ENCODE measurements at places on chromosomes 16 and 17.

DNA sequence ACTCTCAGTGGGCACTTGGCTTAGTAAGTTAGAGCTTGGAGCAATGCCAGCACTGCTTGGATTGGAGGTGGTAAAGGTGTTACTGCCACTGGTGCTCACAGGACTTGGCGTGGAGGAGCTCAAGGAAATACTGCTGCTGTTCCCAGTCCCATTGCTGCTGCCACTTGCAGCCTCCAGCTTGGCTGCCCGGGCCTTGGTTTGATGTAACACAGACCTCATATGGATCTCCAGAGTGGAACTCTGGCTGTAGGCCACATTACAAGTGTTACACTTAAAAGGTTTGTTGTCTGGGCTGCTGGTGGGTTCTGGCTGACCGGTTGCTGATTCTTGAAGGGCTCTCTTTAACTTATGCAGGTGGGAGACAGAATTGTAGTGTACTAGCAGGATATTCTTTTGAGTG, 250.3 kb downstream of the ZFHX3 start:
- no peak for DNase-seq

GRCh38 chr16:88368036-88368435, 14.7 kb upstream of the ZNF469 start:
- DNase-seq: no peak

- DNase-seq: no peak
Measured at GRCh38 chr16:80122115-80122514, 418.7 kb upstream of the DYNLRB2 start.

GRCh38 chr17:80892019-80892855, 99.4 kb upstream of the CHMP6 start:
- DNase-seq: no peak

DNA sequence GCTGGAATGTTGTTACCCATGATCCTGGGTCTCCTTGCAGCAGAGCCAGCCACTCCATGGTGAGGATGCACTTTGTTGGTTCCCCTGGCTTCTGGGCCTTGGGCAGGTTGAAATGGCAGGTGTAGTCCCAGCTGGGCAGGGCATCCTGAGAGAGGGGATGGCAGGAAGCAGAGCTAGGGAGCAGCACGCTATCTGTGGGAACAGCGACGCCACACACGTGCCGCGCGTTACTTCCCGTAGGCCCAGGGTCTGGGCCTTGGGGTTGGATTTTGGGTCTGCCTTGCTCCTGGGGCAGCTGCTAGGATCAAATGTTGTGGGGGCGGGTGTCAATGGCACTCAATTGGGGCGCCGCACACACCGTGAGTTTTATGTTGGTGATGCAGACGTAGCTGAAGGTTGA, 368.0 kb downstream of the CPPED1 start:
- DNase-seq: no peak

DNA sequence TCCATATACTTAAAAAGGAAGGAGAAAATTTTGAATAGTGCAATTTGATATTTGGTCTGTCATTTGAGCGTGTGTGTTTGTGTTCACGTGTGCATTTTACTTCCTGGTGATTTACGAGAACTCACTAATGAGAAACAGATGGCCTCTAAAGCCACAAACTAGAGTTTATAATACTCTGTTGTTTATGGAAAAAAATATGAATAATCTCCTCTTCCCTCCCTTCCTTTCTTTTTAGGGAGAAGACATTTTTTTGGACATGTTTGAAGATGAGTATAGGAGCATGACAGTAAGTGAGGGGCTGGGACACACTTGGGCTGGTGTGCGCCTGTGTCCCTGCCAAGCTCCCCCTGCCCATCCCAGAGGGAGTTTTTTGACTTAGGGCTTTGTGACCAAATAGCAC, 102.7 kb downstream of the CLEC16A start:
- DNase-seq: no peak

DNA sequence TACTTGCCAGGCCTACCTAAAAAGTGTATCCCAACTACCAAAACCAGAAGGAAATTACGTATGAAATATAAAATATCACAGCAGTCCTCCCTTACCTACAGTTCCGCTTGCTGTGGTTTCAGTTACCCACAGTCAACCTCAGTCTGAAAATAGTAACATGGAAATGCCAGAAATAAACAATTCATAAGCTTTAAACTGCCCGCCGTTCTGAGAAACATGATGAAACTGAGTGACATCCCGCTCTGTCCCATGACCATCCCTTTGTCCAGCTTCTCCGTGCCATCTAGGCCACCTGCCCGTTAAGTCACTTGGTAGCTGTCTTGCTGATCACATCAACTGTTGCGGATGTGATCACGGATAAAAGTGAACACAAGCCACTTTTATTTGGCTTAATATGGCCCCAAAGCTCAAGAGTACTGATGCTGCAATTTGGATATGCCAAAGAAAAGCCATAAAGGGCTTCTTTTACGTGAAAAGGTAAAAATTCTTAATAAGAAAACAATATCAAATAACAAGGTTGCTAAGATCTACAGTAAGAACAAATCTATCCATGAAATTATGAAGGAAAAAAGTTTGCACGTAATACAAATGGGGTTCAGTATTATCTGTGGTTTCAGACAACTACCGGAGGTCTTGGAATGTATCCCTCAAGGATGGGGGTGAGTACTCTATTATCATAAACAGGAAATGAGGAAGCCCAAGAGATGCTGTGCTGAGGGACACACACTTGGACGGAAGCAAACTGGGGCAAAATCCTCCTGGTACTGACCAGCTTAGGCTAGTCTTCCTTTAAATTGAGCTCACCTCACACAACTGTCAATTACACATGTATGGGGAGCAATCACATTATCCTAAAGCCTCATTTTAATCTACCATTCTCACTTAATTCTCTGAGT, 8.2 kb downstream of the USP22 start:
- DNase-seq: no peak

- no peak for DNase-seq
Measured at GRCh38 chr17:8875436-8875835, 8.0 kb upstream of the PIK3R6 start.

DNA sequence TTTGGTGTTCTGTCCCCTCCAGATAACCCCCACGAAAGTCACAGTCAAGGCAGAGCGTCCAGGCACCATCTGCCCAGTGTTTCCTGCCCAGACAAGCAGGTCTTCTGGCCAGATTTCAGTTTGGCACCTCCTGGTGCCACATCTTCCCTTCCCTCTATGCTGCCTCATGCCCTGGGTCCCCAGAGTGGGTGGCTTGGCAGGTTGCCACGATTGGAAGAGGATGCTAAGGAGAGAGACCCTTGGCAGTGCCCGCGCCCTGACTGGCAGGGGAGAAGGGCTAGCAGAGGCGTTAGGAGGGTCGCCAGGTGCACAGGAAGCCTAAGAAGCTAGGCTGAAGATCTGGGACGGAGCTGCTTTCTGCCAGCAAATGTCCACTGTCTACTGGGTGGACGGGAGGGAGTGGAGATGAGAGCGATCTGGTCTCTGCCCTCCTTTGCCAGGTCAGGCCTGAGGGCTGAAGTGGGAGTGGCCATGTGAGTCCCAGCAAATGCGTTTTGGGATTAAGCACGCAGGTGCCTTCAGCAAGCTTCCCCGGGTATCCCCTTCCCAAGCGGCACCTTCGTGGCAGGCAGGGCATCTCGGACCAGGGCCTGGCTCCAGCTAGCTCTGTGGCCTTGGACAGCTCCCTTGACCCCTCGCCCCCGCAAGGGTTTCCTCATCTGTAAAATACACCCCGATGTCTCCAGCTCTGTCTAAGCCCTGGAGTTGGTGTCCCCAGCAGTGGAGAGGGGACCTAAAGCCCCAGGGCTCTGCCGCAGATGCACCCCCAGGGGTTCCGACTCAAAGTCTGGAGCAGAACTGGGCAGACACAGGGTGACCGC, 13.4 kb upstream of the CD300A start:
- DNase-seq: no peak

- DNase-seq: no peak
Measured at GRCh38 chr17:62780951-62781350, 27.2 kb downstream of the MARCHF10 start.

DNA sequence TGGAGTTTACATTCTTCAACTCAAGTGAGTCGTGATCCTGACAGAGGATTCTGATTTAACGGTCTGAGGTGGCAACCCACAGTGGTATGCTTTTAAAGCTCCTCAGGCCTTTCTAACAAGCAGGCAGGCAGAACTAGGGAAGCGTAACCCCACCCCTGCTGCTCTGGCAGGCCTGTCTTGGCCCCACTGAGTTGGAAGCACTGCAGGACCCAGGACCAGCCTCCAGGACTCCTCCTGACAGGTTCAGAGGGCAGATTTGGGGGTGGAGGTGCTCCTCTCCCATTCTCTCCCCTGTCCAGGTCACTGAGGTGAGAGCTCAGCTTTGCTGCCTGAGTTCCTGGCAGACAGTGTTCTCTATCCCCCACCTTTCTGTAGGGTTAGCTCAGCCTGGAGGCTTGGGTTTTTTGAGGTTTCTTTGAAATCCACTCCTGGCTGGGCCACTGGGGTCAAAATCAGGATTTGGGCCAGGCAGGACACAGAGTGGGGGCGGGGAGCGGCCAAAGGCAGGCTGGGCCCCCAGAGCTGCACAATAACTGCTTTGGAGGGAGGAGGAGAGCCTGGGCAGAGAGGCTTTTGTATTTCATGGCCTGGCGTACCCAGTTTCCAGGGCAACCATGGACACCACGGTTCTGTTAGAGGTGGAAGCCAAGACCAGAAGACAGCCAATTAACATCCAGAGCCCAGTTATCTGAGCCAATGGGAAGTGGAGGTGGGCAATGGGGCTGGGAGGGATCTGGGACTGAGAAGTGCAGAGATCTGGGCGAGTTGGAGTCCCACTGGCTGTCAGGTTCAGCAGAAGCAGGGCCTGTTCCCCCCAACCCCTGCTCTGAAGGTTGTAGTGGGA, 9.5 kb downstream of the MRPL27 start:
- peak; percentile 91 for DNase-seq

DNA sequence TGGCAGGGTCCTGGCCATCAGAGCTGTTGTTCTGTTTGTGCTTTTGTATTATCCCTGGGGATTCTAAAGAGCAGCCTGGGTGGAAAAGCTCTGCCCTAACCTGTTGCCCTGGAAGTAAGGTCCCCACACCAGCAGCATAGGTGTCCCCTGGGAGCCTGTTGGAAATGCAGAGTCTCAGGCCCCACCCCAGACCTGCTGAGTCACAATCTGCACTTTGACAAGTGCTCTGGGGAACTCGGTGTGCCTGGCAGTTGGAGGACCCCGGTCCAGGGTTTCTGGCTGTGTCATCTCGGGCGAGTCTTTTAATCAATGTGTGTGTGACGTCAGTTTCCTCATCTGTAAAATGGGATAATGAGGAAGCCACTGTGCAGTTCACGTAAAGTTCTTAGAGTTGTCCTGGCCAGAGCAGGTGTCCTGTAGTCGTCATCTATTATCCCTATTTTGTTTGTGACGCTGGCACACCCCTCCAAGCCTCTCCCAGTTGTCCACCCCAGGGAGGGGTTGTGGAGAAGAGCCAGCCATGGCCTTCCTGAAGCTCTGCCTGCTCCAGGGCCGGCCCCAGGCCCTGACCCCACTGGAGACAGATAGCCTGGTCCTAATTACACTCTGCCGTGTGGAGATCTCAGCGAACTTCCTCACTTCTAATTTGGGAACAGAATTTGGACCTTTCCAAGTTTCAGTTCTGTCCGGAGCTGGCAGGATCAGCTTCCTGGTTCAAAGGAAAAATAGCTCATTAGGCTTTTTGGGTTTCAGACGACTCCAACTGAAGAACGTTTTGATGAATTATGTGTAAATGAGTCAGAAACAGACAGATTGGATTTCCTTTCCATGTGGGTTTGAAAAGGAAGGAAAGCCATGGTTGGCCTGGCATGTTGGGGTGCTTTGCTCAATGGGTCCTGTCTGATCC, 295.7 kb upstream of the FOXF1 start:
- no peak for DNase-seq

GRCh38 chr17:55480631-55481315, 30.5 kb downstream of the SMIM36 start:
- DNase-seq: no peak

DNA sequence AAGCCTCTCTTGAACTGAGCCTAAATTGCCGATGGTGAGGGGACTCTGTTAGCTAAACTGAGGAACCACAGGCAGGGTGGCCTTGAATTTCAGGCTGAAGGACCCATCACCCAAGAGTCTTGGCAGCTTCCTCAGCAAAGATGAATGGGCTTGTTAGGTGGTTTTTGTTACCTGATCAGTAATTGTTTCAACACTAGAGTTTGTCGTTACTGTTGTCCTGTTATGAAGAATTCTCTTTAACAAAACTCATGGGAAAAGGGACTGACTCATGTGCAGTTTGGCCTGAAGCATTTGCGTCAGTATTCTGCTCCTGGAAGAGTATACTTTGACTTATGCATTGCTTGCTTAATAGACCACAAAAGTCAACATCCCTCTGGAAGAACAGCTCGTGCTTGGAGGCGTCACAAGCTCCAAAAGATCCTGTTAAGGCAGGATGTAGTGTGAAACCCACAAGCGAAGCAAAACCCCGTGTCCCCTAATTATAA, 206.0 kb downstream of the IRX3 start:
- no peak for DNase-seq

- DNase-seq: no peak
Measured at GRCh38 chr17:14471052-14471451, 170.2 kb downstream of the HS3ST3B1 start.

- peak; percentile 41 for DNase-seq
Measured at GRCh38 chr16:1920727-1921171, 2.5 kb upstream of the HS3ST6 start.

DNA sequence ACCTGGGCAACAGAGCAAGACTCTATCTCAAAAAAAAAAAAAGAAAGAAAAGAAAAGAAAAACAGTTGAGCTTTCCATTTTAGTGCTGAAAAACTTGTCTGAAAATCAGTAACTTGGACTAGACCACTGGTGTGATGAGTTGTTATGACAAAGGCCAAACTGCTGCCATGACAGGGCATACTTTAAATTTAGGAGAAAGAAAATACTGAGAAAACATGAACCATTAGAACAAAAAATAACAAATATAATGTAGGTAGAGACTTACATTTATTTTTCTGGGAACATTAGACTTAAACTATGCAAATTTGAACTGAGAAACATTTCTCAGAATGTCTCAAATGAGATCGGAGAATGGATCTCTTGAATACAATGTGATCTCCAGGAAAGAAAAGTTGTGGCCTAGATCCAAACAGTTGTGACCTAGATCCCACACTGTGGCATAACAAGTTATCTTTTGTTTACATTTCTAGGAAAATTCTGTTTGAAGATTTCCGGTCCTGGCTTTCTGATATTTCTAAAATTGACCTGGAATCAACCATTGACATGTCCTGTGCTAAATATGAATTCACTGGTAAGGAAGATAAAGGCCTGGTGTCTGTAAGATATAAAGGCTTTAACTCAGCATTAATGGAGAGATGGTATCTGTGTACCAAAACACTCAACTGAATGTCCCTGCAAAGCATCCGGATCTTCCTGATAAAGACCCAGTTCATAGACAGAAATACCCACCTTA, 10.9 kb downstream of the OGFOD1 start:
- no peak for DNase-seq

All from iPS DF 6.9 (cell line).